Ovary (tissue), 10 donors: ENCODE measurements at places on chromosomes 3 and 15. TPM values are rescaled to one million over a fixed set of nuclear protein-coding genes. Genes with fewer than 3 reads are reported as not detected.

The FEZF2 gene
- not detected for total RNA-seq

The ALDH1L1 gene
- 48.8 TPM for total RNA-seq

The ADAMTS17 gene
- 8.8 TPM for total RNA-seq

The MYL3 gene
- 4.2 TPM for total RNA-seq

The RLBP1 gene
- not detected for total RNA-seq

- H3K27me3 ChIP-seq, result no peaks in the 10 kb centered on the region
- no peak overlapping the region for H3K27ac ChIP-seq
- no peak for DNase-seq
- H3K4me3 ChIP-seq, result no peak overlapping the region
- H3K36me3 ChIP-seq, result no peaks in the 10 kb centered on the region
- no peaks in the 10 kb centered on the region for H3K4me1 ChIP-seq
Observed at GRCh38 chr3:30742796-30743619, 136.6 kb downstream of the TGFBR2 start.

DNA sequence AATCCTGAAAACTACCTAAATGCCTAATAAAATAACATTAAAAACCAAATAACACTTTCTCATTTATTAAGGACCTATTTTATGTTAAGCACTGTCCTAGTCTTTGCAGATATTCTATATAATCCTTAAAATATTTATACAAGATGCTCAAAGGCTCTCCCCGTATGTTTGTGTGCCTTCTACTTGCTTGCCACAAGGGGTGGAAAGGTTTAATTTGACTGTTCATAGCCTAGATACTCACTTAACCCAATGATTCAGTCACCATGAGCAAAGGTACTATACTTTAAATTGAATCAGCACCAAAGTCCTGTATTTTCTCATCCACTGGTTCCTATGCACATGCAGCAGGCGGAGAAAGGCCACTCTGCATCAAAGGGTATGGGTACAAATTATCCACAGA lies 32.0 kb downstream of the LSAMP start:
- no peaks in the 10 kb centered on the region for H3K36me3 ChIP-seq
- no peaks in the 10 kb centered on the region for H3K4me1 ChIP-seq
- H3K27ac ChIP-seq, result no peak overlapping the region
- H3K4me3 ChIP-seq, result no peak overlapping the region
- H3K27me3 ChIP-seq, result no peaks in the 10 kb centered on the region

DNA sequence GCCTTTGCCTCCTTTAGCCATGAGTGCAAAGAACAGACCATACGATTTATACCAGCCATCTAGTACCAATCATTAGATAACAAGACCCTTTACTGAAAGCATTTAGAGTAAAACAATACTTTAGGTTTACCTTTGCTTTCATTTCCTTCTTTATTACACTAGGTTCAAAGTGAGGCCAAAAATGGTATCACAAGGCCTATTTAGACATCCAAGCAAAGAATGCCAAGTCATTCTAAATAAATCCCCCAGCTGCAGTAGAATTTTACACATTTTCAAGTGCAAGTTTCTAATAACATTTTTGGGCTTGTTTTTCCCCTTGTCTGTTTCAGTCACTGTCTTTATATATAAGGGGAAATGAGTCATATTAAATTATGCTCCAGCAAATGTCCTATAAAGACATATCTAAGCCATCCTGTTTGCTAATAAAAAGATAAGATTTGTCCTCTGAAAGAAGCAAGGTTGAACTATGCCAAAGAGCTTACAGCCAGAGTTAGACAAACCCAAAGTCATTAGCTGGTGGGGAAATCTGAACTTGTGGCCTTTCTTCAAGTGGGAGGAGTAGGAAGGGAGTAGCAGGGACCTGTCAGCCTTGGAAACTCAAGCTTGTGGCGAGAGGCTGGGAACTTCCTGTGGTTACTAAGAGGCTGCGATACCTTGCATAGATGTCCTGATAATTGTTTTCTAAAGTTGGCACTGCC lies 232.7 kb downstream of the MECOM start:
- no peaks in the 10 kb centered on the region for H3K27me3 ChIP-seq
- no peak overlapping the region for H3K27ac ChIP-seq
- H3K4me1 ChIP-seq, result no peaks in the 10 kb centered on the region

- peaks cover 11% of the 10 kb centered on the region for H3K4me1 ChIP-seq
- no peak for DNase-seq
- H3K27ac ChIP-seq, result no peak overlapping the region
- H3K27me3 ChIP-seq, result no peaks in the 10 kb centered on the region
Observed at GRCh38 chr3:138355071-138355470, 6.7 kb downstream of the MRAS start.

DNA sequence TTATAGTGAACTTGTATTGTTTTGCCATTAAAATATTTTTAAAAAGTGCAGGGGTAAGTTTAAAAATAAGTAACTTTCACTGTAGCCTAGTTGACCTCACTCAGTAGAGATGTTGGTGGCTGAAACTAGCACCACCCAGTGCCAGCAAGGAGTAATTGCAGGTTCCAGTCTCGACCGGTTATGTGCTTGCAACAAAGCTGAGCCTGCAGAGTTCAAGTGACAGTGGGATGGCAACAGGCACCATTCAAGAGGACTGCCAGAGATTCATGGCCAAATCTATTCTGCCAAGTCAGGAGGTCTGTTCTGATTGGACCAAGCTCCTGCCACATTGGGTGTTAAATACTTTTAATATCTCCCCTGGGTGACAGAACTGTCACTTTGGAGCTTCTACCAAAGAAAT lies 2.7 kb downstream of the ADAMTS7 start:
- H3K27me3 ChIP-seq, result no peaks in the 10 kb centered on the region
- H3K4me3 ChIP-seq, result no peak overlapping the region
- peaks cover 3% of the 10 kb centered on the region for H3K4me1 ChIP-seq
- DNase-seq, result no peak

GRCh38 chr3:118688396-118688884 lies 346.2 kb downstream of the IGSF11 start:
- no peak overlapping the region for H3K4me3 ChIP-seq
- H3K36me3 ChIP-seq, result no peaks in the 10 kb centered on the region
- H3K4me1 ChIP-seq, result no peaks in the 10 kb centered on the region
- DNase-seq, result no peak

GRCh38 chr15:80325206-80325605 lies 73.2 kb upstream of the CTXND1 start:
- H3K36me3 ChIP-seq, result no peaks in the 10 kb centered on the region
- no peak for DNase-seq
- no peaks in the 10 kb centered on the region for H3K4me1 ChIP-seq
- H3K27ac ChIP-seq, result no peak overlapping the region

DNA sequence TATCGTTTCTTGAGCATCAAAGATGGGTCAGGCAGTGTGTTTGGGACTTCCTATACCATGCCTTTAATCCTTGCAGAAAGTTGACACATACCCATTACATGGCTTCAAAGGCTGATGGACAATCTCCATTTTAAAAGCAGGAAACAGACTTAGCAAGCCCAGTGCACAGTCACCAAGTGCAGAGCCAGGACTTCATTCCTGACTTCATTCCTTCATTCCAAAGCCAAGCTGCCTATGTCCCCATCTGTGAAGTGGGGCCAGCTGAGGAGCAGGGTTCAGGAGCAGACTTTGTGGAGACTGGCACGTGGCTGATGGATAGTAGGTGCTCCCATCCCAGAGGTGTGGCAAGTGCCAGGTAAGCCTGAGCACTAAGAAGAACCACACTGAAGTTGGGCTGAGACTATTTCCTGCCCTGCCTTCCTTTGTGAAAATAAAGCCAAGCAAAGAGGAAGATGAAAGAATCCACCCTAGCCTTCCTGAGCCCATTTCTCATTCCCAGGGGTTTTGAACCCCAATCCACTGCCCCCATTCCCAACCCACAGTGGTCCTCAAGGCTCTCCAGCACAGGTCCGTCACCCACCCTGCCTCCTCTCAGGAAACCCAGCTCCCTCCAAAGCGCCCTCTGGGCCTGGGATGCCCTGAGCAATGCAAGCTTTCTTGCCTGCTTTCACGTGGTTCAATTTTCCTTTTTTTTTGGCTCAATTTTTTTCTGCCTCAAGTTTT lies 1.8 kb downstream of the CX3CR1 start:
- no peaks in the 10 kb centered on the region for H3K4me1 ChIP-seq
- no peaks in the 10 kb centered on the region for H3K27me3 ChIP-seq
- no peak overlapping the region for H3K27ac ChIP-seq

DNA sequence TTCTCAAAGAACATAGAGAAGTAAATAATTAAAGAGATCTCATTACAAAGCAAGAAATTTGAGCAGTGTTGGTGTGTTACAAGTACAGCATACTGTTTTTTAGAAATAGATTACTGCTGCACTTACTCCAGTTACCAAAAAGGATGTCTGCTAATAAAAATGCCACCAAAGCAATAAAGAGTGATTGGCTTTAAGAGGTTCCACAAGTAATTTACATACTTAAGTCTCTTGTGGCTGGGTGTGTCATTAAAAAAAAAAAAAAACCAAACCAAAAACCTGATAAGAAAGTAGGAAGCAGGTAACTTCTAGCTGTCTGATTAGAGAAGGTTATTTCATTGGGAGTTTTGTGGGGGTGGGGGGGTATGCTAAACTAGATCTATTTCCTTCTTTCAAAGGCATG lies 15.2 kb downstream of the RAB11A start:
- H3K36me3 ChIP-seq, result no peaks in the 10 kb centered on the region
- DNase-seq, result no peak
- no peak overlapping the region for H3K27ac ChIP-seq
- H3K4me1 ChIP-seq, result no peaks in the 10 kb centered on the region
- H3K4me3 ChIP-seq, result no peak overlapping the region
- H3K27me3 ChIP-seq, result no peaks in the 10 kb centered on the region

DNA sequence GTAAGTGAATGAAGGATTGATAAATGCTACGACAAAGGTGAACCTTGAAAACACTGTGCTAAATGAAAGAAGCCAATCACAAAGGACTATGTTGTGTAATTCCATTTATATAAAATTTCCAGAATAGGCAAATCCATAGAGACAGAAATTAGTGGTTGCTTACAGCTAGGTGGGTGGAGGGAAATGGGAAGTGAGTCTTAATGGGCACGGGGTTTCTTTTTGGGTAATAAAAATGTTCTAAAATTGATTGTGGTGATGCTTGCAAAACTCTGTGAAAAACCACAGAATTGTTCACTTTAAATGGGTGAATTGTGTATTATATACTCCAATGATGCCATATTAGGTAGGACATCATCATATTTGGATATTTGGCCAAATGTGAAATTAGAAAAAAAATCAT lies 20.9 kb upstream of the TEX9 start:
- no peak overlapping the region for H3K27ac ChIP-seq
- H3K36me3 ChIP-seq, result no peaks in the 10 kb centered on the region
- H3K4me1 ChIP-seq, result no peaks in the 10 kb centered on the region
- no peaks in the 10 kb centered on the region for H3K27me3 ChIP-seq
- H3K4me3 ChIP-seq, result no peak overlapping the region

DNA sequence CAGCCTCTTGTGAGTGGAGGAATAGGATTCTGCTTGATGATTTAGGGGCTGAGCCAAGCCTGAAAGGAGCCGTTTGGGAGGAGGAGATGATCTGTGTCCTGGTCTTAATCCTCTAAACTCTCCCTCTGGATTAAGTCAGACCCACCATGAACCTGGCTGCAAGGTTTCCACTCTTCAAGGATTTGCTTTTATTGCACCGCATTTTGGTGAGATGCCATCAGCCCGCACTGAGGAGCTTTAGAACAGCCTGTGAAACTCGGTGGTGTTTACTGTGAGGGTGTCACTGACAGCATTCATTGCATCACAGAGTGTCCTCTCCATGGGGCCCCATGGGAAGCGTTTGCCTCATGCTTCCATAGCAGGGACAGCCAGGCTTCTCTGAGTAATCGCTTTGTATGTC lies 59.2 kb downstream of the EPHB1 start:
- no peaks in the 10 kb centered on the region for H3K27me3 ChIP-seq
- no peaks in the 10 kb centered on the region for H3K36me3 ChIP-seq
- no peak overlapping the region for H3K27ac ChIP-seq
- no peak for DNase-seq

GRCh38 chr3:42552830-42553229 lies 28.9 kb downstream of the SEC22C start:
- H3K4me1 ChIP-seq, result no peaks in the 10 kb centered on the region
- H3K4me3 ChIP-seq, result no peak overlapping the region
- H3K27me3 ChIP-seq, result no peaks in the 10 kb centered on the region

DNA sequence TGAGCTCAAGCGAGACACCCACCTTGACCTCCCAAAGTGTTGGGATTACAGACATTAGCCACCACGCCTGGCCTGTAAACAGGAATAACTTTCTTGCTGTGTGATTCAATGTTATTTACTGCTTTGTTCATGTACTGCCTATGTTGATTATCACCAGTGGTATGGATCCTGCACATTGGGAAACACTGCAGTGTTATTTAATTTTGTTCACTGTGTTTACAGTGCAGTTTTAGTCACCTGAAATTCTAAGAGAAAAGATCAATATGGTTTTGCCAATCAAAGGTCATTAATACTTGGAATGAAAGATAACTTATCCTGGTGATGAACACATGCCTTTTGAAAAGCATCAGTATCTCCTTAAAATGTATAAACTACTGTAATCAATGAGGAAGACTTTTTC lies 8.6 kb upstream of the GABPB1 start:
- no peak overlapping the region for H3K4me3 ChIP-seq
- H3K4me1 ChIP-seq, result peaks cover 3% of the 10 kb centered on the region
- H3K27me3 ChIP-seq, result no peaks in the 10 kb centered on the region
- H3K36me3 ChIP-seq, result no peaks in the 10 kb centered on the region
- no peak for DNase-seq

DNA sequence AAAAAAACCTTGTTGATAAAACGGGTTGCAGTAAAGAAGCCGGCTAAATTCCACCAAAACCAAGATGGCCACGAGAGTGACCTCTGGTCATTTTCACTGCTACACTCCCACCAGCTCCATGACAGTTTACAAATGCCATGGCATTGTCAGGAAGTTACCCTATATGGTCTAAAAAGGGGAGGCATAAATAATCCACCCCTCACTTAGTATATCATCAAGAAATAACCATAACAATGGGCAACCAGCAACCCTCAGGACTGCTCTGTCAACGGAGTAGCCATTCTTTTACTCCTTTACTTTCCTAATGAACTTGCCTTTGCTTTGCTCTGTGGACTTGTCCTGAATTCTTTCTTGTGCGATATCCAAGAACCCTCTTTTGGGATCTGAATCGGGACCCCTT lies 14.4 kb upstream of the CDC25A start:
- H3K36me3 ChIP-seq, result no peaks in the 10 kb centered on the region
- H3K27me3 ChIP-seq, result no peaks in the 10 kb centered on the region
- no peak overlapping the region for H3K27ac ChIP-seq
- no peaks in the 10 kb centered on the region for H3K4me1 ChIP-seq
- DNase-seq, result no peak
